Adipocyte (in vitro differentiated cells): ENCODE measurements at places on chromosomes 6 and 20.
A peak's percentile ranks its signal among the peaks of the same experiment; 100 is the strongest.

- no peak for DNase-seq
Observed at GRCh38 chr20:6626805-6627204, 140.7 kb upstream of the BMP2 start.

DNA sequence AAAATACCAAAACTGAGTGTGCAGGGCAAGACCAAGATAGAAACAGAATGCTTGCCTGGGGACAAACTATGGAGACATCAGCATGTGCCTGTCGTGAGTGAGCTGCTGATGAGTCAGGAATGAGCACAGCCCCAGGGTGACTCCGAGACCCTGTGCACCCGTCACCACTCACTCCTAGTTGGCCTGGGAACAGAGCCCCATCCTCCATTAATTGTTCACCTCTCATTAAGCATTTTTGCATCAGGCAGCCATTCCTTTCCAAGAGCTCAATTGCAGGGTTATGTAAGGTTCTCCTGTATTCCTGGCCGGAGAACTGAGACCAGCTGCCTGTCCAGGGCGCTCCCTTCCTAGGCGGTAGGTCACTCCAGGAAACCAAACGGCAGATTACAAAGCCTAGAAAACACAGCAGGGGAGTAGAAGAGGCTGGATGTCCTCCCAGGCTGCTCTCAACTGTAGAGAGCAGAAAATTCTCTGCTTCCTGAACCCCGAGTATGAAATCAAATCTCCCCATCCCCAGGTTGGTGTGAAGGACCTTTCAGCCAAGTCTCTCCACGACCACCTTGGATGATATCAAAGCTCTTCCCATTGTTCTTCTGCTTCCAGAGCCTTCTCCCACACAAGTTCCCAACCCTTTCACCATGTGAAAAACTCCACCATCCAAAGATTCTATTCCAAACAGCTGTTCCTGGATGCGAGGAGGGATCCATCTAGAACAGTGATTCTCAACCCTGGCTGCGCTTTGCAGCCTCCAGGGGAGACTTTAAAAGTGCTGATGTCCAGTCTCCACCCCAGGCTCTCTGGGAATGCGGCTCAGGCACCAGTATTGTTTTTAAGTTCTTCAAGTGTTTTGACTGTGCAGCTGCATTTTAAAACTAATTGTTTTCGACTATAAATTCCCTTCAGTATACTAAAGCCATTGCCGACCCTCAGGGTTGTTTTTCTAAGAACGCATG lies 532.6 kb upstream of the JARID2 start:
- DNase-seq = peak; percentile 78

DNA sequence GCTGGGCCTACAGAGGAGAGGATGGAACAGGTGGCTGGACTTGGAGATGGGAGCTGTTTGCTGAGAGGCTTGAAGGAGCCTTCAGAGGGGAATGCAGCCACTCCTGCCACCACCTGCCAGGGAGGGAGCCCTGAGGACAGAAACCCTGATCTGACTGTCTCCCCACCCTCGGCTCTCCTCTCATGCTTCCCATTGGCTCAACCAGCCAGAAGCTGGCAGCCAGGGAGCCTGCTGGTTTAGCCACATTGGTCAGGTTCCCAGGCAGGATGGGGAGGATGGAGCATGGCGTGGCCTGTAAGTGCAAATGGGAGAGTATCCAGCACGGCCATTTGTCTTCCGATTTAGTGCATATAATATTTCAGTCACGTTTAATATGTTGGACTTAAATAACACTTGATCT lies 12.8 kb downstream of the TREM1 start:
- DNase-seq = no peak

DNA sequence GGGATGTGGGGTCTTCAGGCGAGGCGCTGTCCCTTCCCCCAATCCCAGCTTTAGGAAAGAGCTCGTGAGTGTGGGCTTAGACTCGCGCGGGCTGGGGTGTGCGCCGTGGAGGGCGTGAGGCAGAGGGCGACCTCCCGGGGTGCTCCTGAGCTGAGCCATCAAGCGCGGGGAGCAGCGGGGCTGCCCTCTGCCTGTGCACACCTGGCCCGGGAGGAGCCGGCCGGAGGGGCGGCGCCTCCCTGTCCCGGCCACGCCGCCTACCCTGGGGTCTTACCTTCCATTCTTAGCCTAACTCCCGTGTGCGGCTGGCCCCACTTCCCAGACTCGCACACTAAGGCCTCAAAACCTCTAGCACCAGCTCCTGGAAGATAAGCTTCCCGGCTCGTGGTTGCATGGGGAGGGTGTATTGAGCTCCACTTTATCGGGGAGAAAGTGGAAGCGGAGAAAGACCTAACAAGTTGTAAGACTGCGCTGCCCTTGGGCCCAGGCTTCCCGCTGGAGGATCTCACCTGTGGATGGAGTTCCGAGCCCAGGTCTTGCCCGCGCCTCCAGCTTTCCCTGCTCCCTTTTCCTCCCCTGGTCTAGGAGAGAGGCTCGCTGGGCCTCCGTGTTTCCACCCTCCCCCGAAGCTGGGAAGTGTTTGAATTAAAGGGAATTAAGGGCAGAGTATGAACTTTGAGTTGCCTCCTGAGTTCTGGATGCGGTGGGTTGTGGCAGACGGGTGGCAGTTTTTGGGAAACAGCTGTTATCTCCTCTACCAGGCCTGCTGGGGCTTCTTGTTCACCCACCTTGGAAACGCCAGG lies 1.2 kb downstream of the DNMT3B start:
- no peak for DNase-seq

DNA sequence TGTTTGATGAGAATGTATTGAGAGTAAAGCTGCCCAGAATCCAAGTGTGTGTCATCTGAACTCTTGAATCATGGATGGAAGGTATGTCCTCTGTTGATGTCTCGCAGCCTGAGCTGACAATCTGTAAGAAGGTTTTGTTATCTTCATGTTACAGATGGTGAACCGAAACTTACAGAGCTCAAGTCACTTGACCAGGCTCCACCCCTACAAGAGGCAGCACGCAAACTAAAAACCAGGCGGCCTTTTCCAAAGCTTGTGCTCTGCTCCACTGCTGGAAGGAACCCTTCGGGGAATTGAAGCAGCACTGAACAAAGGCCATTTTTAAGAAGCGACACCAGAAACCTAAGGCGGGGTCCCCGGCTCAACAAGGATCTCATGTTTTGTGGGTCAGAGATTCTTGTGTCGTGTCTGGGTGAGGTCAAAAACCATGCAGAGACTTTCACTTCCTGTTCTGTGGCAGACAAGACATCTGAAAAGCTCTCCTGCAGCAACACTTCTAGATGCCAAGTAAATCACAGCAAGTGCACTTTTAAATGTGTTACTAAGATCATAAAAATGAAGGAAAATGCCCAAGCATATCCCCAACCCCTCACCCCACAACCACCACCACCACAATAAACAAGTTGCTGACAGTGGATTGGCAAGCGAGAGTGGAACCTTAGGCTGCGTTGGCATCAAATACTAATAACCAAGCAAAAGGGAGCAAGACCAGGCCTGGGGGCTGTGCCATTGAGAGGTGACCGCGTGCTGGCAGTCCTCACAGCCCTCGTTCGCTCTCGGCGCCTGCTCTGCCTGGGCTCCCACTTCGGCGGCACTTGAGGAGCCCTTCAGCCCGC lies 27.3 kb downstream of the NQO2 start:
- DNase-seq = no peak

GRCh38 chr6:20217324-20217855 lies 5.1 kb upstream of the MBOAT1 start:
- DNase-seq = no peak
